Epithelial cell of proximal tubule (primary cell): ENCODE measurements at places on chromosomes 7 and 10.

DNA sequence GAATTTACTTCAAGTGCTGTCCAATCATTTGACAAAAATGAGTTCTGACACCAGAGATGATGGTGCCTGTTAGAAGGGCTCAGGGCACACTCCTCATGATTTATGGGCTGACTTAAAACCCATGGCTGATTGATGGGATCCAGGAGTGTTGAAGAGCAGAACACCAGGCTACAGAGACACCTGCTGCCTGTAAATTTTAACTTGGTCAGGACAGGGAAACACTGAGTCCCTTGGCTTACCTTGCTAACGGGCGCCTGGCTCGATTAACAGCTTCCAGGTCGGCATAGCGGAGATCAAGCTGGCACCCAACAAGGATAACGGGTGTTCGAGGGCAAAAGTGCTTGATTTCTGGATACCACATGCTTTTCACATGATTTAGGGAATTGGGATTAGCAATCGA is 51.4 kb downstream of the RHOBTB1 start:
- no peak for DNase-seq

- DNase-seq, result no peak
Observed at GRCh38 chr10:132610071-132610701, 72.6 kb downstream of the INPP5A start.

DNA sequence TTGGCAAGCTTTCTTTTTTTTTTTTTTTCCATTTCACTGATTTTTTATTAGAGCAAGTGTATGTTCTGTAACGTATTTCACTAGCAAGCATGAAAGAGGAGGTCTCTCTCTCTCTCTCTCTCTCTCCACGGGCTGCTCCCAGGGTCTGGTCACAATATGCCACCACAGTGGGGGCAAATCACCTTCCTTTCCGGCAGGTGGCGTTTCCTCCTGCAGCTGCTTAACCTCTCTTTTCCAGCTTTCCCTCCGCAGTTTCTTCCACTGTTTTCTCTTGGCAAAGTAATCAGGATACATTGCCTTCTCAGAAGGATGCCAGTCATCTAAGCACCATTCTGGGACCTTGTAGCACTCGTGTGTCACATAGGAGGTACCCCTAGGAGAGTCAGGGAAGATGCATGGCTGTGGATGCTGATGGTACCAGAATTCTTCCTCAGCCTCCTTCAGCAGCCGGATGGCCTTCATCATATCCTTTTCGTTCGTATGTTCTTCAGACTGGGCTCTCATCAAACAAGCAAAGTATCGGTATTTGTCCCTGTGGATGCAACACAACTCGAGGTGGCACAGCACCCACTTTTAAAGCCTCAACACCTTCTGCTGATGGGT is 197.3 kb upstream of the PODXL start:
- DNase-seq, result no peak

- no peak for DNase-seq
Observed at GRCh38 chr10:95425592-95426465, 135.0 kb upstream of the PDLIM1 start.

DNA sequence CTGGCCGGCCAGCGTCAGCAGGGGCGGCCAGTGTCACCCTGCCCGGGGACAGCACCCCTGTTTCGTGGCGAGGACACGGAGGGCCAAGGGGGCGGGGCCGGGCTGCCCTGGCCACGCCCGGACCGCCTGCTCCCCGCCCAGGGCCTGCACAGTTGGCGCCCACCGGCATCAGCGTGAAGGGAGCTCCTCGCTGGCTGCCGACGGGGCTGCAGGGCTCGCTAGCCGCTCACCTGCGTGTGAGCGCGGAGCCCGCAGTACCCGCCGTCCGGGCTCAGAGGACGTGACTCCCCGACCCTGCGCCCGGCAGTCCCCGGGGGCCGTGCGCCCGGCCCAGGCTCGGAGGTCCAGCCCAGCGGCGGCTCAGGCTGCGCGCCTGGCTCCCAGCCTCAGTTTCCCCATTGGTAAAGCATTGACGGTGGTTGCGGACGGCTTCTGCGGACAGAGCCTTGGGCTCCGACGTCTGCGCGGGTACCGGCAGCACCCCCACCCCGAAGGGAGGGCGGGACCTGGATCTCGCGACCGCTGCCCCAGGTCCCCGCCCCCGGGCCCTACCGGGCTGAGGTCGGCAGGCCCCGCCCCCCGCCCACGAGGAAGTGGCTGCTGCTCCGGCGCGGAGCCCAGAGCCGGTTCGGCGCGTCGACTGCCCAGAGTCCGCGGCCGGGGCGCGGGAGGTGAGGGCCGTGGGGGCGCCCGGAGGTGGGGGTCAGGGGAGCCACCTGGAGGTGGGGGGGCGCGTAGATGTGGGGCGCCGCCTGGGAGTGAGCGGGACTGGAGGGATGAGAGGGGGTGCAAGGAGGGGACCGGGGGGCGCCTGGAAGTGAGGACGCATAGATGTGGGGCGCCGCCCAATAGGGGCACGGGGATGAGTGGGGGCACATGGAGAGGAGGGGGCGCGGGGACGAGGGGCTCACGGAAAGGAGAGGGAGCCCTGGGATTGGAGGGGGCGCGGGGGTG is at the start of gene ARPC1B:
Gene ARPC1B, plus strand, starts transcription at position 620 of the 954 bp plus-strand sequence. CDS start 10,985 bp downstream, outside the sequence.
- no peak for DNase-seq

DNA sequence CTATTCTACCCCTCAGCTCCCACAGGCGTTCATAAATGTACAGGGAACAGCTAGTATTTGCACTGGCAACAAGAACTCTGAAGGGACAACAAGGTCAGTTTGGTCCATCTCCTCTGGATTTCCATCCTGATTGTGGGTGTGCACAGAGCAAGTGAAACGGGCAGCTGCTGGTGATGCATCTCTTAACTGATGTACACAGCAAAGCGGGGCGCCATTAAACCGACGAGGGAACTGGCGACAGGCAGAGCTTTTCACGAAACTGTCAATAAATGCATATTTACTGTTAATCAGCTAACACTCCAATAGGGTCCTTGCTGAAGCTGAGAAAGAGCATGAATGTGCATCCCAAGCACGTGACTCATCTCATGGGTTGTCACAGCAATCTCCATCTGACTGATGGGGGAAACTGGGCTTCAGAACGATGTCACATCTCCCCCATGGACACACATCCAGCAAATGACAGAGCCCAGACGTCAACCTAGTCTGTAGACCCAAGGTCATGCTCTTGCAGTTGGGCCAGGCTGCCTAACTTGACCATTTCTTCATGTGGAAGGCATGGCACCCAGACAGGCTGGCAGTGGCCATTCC is 54.2 kb downstream of the FAM53B start:
- DNase-seq, result no peak

DNA sequence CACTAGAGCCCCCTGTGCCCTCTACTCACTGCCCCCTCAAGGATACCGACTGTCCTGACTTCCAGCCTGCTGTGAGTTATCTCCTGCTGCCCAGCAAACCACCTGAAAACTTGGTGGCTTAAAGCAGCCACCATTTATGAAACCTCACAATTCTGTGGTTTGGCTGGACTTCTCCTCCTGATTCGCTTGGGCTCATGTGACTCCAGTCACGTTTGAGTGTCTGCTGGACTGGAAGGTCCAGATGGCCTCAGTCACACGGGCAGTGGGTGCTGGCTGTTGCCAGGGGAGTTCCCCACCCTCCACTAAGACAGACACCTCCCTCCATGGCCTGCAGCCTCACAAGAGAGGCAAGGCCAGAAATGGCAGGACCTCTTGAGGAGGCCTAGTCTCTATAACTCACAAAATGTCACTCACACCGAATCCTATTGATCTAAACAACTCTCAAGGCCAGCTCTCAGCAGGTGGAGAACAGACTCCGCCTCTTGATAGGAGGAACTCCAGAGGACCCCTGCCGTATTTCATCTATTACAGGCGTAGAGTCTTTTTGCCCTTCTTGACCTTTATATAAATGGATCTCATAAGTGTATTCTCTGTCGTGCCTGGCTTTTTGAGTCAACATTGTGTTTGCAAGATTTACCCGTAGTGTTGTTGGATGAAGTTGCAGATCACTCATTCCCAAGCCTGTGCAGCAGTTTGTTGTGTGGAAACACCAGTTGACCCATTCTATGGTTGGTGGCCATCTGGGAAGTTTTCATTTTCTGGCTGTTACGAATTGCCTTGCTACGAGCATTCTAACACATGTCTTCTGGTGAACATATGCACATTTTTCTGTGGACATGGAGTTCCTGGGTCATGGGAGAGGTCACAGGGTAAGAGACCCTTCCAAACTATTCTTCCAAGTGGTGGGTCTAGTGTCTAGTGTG is 48.3 kb downstream of the ZMIZ1 start:
- no peak for DNase-seq

GRCh38 chr10:100333661-100334440 is 3.8 kb upstream of the PKD2L1 start:
- DNase-seq, result no peak

GRCh38 chr7:76133164-76133775 is 68.4 kb upstream of the SRRM3 start:
- DNase-seq, result no peak

DNA sequence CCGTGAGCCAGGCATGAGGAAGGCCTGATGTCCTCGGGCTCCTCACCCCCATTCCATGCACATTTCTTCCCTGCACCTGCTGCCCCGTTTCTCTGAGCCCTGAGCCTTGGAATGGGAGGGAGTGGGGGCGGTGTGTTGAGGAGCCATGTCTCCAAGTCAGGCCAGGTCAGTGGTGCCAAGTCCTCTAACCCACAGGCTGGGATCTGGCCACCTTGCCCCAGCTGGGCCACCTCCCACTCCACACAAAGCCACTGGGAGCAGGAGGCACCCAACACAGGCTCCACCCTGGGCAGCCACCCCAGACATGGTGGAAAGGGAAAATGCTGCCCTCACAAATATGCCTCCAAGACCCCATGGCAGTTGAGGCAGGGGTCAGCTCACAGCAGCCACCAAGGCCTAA is 27.7 kb downstream of the ZCCHC24 start:
- no peak for DNase-seq

GRCh38 chr10:23146258-23146657 is 45.9 kb upstream of the PTF1A start:
- DNase-seq, result no peak

DNA sequence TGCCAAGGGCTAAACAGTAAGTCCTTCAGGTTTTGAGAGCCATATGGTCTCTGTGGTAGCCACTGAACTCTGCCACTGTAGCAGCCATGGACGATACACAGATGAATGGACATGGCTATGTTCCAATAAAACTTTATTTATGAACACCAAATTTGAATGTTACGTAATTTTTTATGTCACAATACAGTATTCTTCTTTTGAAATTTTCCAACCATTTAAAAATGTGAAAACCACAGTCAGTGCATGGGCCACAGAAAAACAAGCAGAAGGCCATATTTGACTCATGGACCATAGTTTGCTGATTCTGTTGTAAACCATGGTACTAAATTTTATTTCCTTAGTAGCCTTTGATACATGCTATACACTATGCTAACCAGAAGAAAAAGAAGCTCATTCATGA is 361.8 kb downstream of the MAGI2 start:
- no peak for DNase-seq

DNA sequence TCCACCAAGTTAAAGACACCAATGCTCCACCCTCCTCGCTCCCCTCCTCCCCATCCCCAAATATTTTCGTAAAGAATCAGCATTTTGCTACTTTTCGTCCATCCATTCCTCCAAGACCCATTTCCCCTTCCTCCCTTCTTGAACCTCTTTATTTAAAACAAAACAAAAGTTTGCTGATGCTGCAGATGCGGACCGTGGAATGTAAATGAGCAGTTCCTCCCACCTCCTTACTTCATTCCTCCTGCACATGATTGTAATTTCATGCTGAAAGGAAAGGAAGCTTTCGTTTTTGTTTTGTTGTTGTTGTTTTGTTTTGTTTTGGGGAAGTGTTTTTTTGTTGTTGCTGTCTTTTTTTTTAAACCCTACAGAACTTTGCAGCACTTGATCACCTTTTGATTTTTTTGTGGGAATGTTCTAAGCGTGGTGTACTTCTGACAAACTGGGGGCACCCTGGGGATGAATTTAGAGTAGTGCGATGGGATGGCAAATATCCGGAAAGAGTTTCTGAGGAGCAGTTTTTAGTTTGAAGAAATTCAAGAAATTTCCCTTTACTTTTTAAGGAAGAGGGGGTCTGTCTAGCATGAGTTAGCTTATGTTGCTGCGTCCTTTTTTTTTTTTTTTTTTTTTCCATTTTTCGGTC is 177.3 kb downstream of the TCF7L2 start:
- DNase-seq, result no peak

DNA sequence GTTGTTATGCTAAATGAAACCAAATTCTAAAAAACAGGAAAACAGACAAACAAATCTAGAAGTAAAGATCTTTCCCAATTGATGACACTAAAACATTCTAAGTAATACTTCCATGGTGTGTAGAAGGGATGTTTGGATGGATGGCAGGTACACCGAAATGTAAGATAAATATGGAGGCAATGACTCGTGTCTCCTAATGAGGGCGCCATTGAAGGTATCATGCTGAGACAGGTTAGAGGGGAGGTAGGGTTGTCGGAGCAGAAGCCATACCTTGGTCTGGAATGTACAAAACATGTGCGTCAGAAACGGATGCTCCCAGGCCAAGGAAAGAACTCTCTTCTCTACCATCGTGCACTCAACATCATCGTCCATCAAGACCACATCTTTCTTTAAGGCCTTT is 101.4 kb downstream of the PRKCQ start:
- DNase-seq, result no peak

GRCh38 chr10:12191715-12192114 is 4.0 kb downstream of the NUDT5 start:
- peak; percentile 39 for DNase-seq

DNA sequence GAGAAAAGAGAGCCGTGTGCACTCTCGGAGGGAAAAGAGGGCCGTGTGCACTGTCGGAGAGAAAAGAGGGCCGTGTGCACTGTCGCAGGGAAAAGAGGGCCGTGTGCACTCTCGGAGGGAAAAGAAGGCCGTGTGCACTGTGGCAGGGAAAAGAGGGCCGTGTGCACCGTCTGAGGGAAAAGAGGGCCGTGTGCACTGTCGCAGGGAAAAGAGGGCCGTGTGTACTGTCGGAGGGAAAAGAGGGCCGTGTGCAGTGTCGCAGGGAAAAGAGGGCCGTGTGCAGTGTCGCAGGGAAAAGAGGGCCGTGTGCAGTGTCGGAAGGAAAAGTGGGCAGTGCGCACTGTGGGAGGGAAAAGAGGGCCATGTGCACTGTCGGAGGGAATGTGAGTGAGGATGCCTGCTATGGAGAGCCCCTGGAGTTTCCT is 188.7 kb downstream of the DNAJB6 start:
- no peak for DNase-seq

- DNase-seq, result no peak
Observed at GRCh38 chr7:74044366-74045350, 16.7 kb downstream of the ELN start.

- DNase-seq, result no peak
Observed at GRCh38 chr7:98178762-98179490, 32.3 kb upstream of the BHLHA15 start.

- DNase-seq, result no peak
Observed at GRCh38 chr10:64332551-64332950, 811.4 kb downstream of the REEP3 start.
